SW480 (cell line): ENCODE measurements at places on chromosomes 6 and 20.

- DNase-seq = no peak
These were observed 67.2 kb downstream of the EZR start for GRCh38 chr6:158751921-158752320.

GRCh38 chr6:30129265-30130178 lies 6.4 kb upstream of the TRIM40 start:
- DNase-seq = peak; percentile 41

GRCh38 chr20:10549511-10549910 lies 114.4 kb downstream of the SLX4IP start:
- DNase-seq = no peak

- no peak for DNase-seq
These were observed 1008.3 kb downstream of the KIF16B start for GRCh38 chr20:15564981-15565380.

DNA sequence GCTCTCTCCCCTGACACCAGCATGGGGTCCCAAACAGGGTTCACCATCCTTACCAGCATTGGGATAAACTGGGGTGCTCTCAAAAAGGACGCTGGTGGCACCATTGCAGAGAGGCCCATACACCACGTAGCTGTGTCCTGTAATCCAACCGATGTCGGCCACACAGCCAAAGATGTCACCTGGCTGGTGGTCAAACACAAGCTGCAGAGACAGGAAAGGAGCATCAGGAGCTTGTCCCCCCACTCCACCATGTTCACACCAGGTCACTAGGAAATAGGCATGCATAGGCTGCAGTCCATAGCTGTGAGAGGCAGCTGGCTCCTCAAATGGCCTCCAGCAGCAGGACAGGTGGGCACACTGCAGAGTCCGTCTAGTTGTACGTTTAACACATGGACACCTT lies 28.8 kb upstream of the APMAP start:
- no peak for DNase-seq

GRCh38 chr20:24720957-24721356 lies 228.1 kb upstream of the CST7 start:
- DNase-seq = no peak

- no peak for DNase-seq
These were observed 15.1 kb downstream of the SLC22A3 start for GRCh38 chr6:160363016-160363996.

DNA sequence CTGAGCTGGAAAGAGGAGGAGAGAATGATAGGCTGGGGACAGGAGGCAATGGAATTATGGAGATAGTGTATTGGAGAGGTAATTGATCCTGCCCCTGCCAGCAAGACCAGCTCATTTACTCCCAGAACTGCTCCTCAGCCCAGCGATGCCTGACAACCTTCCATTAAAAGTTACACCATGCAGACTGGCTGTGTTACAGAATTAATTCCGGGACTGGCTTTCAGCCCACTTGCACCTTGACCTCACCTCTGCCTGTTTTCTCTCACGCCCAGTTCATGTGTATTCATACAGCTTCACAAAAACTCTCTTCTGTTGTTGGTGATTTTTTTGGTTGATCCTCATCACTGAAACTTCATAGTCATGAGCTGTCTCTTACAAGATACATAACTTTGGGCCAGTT lies 207.3 kb downstream of the PLCB1 start:
- DNase-seq = no peak

- no peak for DNase-seq
These were observed 295.5 kb downstream of the SLC35F1 start for GRCh38 chr6:118202517-118202916.

DNA sequence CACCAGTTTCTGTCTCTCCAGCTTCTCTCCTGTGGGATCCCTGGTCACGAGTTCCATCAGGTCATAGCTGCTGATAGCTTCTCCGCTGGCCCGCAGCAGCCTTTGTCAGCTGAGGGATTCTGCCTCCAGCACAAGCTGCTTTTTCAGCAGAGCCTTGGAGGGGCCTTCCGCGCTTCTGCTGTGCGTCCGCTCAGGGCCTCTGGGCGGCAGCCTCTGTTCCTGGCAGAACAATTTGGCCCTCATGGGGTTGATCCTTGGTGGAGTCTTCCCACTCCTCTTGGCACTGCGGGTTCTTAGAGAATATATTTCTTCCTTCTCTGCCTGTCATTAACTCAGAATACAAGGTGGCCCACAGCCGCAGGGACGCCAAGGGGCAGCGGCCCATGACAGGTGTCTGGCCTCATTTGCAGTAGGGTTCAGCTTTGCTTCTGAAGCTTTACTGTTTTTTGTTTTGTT lies 158.8 kb downstream of the DTNBP1 start:
- no peak for DNase-seq

- DNase-seq = no peak
These were observed 7.2 kb upstream of the TRMT11 start for GRCh38 chr6:125979101-125979500.

- DNase-seq = no peak
These were observed 72.3 kb downstream of the SNX5 start for GRCh38 chr20:17896193-17896723.

DNA sequence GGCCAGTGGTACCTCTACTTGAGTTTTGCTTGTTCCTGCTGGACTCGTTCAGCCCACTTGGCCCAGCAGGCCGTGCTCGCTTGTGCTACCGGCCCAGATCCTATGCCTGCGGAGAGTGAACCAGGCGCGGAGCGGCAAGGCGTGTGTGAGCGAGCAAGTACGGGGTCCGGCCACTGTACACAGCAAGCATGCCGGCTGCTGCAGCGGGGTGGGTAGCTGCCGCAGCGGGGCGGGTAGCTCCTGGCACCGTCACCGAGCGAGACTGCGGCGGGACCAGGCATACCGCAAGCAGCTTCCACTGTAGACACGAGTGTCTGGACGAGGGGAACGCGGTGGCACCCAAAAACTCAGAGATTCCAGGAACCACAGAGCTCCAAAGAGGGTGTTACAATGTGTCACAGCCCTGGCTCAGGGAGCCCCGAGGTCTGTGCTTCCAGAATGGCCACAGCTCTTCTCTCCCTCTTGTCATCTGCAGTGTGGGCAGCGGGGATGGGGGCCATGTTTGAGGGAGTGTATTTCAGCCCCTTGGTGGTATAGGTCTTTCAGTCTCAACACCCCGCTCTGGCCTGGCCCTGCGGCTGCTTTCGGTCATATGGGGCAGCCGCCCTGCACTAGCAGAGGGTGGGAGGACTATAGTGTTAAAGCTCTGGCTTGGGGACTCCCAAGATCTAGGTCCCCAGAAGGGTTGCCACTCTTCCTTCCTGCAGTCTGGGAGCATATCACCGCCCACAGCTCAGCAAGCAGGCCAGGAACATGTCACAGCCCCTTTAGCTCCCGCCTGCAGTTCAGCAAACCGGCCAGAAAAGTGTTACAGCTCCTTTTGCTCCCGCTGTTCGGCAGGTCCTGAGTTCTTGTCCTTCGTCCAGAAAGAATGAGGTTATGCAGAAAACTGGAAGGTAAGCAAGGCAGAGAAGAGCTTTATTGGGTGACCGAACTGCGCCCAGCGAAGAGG lies 6.1 kb upstream of the RWDD1 start:
- DNase-seq = no peak

DNA sequence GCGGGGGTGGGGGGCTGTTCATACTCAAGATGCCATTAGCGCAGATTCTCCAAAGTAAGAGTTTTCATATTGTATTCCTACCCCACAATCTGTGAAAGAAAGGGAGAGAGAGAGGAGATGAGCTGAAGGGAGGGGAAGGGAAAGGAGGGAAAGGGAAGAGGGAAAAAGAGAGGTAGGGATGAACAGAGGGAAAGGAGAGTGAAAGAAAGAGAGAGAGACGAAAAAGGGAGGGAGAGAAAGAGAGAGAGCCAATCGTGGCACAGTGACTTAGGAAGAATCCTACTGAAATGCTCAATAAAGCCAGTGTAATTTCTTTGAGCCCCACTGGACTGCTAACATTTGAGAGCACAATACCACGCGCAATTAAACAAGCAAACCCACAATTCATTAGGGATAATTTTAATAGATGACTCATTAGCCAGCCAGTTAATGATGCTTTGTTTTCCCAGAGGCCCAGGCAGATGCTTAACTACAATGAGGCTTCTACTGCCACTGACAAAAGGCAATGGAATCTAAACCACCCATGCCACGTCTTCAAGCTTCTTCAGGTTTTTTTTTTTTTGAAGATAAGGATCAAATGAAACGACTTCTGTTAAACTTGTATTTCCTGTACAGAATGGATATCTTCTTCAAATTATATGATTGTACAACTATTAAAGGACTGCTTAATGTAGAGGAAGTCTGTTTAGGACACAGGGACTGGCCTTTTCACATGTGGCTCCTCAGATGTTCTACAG lies 306.8 kb downstream of the FOXC1 start:
- DNase-seq = peak; percentile 14

GRCh38 chr6:16947375-16948015 lies 154.4 kb upstream of the STMND1 start:
- DNase-seq = peak; percentile 3

DNA sequence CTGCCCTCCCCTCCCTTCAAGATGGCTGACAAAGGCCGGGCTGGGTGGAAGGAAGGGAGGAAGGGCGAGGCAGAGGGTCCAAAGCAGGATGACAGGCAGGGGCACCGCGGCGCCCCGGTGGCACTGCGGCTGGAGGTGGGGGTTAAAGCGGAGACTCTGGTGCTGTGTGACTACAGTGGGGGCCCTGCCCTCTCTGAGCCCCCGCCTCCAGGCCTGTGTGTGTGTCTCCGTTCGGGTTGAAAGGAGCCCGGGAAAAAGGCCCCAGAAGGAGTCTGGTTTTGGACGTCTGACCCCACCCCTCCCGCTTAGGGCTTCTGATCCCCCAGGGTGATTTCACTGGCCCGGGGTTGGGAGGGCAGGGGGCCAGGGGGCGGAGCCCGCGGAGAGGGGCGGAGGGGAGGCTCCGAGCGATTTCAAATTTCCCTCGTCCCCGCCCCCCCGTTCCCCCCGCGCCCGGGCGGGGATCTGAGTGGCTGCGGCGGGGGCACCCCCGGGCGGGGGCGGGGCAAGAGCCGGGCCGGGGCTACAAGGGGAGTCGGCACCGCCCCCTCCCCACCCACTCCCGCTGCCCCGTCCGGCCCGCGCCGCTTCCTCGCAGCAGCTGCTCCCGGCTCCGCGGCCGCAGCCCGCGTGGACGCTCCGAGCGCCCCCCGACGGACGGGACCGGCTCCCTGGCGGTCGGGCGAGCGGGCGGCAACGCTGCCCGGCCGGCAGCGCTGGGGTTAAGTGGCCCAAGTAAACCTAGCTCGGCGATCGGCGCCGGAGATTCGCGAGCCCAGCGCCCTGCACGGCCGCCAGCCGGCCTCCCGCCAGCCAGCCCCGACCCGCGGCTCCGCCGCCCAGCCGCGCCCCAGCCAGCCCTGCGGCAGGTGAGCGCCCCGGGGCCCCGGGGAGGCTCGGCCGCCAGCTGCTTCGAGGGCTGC lies at the start of gene DNMT3B:
DNMT3B (plus strand) TSS at position 555 of the 923 bp plus-strand sequence. CDS start 17,939 bp downstream, outside the sequence.
- DNase-seq = peak; percentile 86

DNA sequence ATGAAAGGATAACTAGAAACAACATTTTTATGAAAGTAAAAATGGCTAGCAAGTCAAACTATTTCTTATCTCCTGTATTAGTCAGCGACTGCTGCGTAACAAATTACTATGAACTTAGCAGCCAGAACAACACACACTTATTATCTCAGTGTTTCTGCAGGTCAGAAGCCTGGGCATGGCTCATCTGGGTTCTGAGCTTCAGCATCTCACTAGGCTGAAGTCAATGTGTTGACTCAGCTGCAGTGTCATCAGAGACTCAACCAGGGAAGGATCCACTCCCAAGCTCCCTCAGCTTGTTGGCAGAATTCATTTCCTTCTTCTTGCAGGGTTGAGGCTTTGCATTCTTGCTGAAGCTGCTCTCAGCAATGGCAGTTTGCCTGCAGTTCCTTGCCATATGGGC lies 33.2 kb upstream of the IGF2R start:
- DNase-seq = no peak

DNA sequence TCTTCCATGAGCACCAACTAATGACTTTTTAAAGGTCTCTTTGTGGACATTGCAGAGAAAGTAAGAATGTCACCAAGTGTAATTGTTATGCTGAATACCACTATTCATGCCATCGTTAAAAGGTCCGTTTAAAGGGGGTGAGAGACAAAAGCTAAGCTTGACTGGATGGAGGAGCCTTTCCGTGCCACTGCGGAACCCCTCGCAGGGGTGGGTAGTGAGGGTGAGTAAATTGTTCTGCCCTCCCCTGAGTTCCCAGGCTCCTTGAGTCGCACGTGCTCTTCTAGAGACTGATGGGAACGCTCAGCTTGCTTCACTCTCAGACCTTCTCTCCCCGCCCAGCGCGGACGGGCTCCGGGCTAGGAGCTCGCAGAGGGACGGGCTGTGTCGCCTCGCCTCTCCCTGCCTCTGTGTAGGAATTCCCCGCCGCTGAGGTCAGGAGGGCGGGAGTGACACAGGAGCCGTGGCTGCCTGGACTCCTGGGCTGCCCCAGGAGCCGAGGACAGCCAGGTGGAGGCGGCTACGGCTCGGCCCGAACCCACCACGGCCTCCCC lies 314.8 kb upstream of the QKI start:
- DNase-seq = no peak

DNA sequence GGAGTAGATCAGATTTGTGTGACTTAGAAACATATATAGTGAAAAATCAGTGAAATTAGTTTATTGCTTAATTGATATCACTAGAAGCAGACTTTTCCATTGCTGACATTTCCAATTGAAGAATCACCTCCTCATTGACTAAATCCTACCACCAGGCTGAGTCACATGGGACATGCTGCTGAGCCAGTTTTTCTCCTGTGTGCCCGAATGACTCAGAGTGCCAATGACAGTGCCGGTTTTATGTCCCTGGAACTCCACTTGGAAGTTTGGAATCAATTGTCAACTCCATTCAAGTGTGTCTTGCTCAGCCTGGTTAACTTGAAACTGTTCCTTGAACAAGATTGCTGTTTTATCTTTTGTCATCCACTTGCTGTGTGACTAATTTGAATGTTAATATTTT lies 316.1 kb upstream of the PRDM1 start:
- DNase-seq = no peak

DNA sequence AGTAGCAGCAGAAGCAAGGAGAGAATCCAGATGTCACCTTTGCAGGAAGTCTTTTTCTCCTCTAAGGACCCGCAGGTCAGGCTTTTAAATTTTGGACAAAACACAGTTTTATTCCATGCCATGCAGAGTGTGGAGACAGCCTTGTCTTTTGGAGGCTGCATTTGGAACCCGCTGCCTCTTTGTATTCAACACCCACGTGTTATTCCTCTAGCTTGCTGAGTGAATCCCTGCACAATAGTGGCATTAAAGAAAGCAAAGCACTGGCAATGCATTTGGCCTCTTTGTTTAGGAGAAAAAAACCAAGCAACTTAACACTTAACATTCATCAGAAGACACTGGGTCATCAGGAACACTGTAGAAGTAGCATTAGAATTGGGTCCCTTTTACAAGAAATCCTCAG lies 43.5 kb downstream of the TFAP2B start:
- DNase-seq = no peak

DNA sequence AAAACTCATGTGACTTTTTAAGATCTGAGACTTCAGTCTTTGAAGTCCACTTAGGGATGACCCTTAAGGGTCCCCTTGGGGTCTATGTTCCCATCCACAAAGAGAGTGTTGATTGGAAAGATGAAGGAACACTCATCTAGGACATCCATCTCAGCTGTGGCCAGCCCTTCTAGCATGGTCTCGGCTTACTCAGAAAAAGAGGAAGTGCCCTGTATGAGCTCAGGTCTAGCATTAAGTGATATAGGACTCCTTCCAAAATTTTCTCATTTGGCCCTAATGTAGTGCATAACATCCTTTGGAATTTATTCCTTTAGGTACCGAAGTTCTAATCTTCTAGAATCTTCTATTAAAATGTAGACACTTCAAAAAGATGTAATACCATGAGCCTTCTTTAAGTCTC lies 77.4 kb downstream of the NDUFAF5 start:
- no peak for DNase-seq

- DNase-seq = no peak
These were observed 337.4 kb upstream of the PRDM1 start for GRCh38 chr6:105748737-105749161.
